NCI-H82 (cell line): ENCODE measurements at places on chromosomes 5 and 9.
A peak's percentile ranks its signal among the peaks of the same experiment; 100 is the strongest.

DNA sequence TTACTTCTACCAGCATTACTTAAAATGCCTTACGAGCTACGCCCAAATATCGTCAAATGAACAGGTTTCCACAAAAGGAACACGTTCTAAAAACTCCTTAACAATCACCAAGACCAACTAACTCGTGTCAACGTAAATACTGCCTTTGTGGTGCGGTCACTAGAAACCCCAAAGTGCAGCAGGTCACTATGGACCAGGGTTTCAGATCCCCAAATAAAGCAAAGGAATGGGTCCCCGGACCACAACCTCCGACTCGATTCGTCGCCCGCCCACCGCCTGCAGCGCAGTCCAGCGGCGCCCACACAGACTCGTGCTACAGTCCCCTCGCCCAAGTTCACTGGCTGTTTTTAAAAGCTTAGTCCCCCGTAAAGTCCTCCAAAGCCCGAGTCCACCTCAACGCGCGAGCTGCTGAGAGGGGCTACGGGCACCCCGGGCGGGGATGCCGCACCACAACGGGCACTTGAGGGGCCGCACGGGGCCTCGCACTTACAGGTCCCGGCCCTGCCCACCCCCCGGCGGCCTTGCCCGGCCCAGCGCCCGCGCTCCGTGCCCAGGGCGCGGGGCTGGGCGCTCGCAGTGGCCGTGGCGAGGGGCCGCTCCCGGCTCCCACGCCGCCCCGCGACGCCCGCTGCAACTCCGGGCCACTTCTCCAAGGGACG is 1.1 kb downstream of the NFIB start:
- DNase-seq: peak; percentile 65

DNA sequence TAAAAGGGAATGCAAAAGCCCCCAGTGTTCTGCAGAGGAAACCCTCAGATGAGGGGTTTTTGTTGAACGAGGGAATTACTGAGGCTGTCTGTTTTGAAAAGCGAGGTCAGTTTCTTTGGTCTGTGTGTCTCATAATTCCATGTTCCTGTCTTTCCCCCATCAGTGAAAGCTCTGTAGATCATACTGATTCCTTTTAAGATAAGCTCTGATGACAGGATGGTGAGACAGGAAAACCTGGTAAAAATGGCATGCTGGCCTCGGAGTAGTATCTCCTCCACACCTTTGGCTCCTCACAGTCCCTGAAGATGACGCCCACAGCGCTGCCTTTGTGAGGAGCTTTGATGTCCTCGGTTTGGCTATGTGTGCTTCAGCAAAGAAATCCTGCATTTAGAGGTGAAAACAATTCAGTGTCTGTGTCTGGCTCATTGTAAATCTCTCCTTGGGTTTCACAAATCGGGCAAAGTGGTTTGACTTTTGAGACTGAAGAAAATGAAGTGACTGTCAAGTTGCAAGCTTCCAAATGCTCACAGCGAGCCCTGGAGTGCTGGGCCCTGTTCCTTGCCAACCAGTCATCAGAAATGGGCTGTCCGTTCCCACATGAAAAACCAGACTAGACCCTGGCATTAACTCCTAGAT is 124.9 kb upstream of the ICE1 start:
- DNase-seq: no peak

DNA sequence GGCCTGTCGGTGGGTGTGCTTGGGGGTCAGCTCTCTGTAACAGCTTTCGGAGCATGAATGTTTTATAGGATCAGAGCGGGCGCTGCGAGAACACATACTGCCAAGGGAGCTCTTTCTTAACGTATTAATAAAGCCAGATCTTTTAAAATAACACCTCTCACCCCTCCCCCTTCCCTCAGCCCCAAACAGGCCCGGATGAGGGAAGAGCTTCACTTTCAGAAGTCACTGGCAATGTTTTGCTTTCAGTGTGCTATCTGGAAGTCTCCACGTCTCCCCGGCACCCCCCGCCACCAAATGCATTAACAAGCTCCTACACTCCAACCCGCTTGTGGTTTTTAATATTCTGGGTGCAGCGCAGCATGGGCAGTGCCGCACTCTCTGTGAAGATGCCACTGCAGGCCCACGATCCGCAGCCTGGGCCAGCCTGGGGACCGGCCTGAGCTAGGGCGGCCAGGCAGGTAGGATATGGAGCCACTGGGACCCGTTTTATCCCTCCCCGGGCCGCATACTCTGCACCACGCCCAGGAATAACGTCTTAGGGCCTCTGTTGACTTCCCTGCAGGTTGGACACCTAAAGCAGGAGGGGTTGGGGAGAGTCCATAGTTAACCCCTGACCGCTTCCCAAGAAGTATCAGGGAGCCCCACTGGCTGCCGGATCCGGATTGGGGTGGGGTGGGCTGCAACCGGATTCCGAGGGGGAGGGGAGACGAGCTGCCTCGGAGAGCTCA is 12.6 kb downstream of the NR2F1 start:
- no peak for DNase-seq

- no peak for DNase-seq
Observed at GRCh38 chr9:37617161-37617560, 24.8 kb upstream of the TOMM5 start.

DNA sequence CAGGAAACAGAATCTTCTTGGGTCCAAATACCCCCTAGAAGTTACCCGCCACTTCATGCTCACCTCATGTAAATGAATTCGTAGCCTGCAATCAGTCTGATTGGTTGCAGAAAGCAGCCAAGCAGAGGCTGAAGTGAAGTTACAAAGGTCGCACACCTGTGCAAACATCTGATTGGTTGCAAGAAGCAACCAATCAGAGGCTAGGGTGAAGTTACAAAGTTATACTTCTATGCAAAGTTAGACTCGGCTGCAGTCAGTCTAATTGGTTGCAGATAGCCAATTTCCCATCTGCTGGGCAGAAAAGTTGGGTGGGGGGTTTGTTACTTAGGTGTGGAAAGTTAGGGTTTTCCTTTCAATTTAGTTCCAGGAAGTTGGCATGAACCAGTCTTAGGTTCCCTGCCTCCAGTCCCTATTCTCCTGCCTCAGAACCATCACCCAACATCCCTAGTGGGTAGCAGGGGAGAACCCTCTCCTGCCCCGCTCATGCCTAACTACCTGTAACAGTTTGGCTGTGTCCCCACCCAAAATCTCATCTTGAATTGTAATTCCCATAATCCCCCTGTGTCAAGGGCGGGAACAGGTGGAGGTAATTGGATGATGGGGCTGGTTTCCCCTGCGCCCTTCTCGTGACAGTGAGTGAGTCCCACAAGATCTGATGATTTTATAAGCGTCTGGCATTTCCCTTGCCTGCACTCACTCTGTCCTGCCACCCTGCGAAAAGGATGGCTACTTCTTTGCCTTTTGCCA is 1.2 kb upstream of the RUSC2 start:
- DNase-seq: peak; percentile 42

GRCh38 chr9:95003689-95004410 is 277.4 kb downstream of the AOPEP start:
- DNase-seq: peak; percentile 57

DNA sequence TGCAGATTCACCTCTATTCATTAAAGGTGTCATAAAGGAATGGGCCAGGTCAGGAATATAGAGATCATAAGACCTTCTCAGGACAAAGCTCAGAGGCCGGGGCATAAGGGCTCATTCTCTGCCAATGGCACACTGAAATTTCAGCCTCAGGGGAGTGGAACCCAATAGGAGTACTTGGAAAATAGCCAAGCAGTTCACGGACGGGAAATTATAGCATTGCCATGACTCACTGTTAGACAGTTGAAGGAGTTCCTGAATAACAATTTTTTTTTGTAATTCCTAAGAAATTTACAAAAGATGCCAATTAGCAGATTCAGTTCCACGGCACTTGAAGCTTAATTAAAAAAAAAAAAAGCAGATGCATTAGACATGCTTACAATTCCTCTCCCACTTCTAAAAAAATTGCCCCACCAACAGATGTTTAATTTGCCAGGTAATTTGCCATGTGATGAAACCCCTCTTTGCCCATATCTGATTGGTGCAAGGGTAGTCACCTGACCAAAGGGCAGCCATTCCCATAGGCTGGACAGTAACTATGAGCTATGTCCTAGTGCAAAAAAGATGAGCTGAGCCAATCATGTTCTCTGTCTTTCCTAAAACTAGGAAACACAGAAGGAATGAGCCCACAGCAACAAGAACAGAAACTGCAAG is 58.6 kb downstream of the PTCD2 start:
- DNase-seq: peak; percentile 30

GRCh38 chr9:36543916-36544315 is 28.8 kb upstream of the MELK start:
- DNase-seq: no peak

DNA sequence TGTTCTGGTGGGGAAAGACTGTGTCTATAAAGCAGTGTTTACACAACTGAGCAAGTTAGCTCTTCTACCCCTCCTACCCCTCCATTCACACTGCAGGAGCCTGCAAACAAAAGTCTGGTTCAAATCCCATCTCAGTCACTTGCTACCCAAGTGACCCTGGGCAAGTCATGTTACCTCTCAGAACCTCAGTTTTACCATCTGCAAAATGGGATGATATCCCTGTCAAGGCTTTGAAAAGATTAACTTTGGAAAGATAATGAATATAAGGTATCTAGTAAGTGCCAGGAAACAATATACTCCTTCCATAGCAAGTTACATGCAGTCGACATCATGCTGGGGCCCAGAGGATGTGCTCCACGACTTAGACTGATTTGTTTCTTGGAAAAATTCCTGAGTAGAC is 161.5 kb downstream of the SEC61B start:
- DNase-seq: no peak

DNA sequence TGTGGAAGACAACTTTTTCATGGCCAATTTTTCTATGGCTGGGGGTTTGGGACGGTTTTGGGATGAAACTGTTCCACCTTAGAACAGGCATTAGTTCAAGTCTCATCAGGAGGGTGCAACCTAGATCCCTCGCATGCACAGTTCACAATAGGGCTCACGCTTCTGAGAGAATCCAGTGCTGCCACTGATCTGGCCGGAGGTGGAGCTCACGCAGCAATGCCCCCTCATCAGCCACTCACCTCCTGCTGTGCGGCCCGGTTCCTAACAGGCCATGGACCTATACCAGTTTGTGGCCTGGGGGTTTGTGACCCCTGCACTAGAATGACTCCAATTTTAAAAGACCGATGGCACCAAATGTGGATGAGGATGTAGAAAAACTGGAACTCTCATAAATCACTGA is 127.2 kb upstream of the IER5L start:
- DNase-seq: no peak

DNA sequence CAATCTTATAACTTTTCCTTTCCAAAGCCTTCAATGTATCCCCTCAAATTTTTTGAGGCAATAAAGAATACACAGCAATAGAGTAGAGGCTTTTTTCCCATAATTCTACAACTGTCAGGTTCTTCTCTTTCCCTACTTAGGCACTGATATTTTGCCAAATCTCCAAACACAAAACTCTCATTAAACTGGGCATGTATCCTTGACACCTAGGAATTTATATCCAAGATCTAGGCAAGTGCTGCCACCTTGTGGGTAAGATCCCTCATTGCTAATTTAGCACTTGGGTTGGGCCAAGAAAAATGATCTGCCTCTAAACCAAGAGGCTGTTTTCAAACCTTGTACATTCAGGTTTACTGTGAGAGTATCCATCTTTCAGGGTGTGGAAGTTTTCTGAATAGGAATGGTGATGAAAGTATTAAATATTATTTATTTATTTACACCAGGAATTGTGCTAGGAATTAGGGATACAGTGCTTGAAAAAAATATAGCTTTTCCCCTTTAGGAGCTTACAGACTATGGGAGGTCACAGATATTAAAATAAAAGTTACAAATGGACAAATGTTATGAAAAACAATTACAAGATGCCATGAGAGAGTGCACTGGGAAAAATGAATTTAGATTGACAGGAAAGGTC is 17.6 kb downstream of the TSTD2 start:
- peak; percentile 71 for DNase-seq

- no peak for DNase-seq
Observed at GRCh38 chr5:9468060-9468388, 77.9 kb downstream of the SEMA5A start.
